ENCODE measurements at places on chromosomes 2 and 18.
A peak's percentile ranks its signal among the peaks of the same experiment; 100 is the strongest.

GRCh38 chr18:62992877-62993365 lies 277.6 kb downstream of the PHLPP1 start:
- no peak for DNase-seq

GRCh38 chr2:60306267-60306861 lies 247.1 kb downstream of the BCL11A start:
- no peak for DNase-seq

DNA sequence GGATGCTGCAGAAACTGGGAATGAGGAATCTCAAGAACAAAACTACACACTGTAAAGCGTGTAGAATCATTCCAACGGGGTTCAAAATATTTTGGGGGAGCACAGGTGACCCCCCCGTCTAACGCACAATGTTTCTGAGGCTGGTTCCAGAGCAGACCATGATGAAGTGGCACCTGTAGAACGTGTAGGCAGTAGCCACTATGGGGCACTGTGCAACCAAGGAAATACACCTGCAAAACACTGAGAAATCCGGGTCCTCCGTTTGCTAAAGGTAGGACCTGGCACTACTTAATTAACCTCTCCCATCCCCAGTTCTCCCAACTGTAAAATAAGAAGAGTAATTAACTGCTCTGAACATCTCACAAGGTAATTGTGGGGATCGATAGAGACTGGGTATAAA lies 22.6 kb downstream of the ST6GAL2 start:
- DNase-seq = no peak

- no peak for DNase-seq
Measured at GRCh38 chr2:2588777-2589176, 257.7 kb upstream of the MYT1L start.

DNA sequence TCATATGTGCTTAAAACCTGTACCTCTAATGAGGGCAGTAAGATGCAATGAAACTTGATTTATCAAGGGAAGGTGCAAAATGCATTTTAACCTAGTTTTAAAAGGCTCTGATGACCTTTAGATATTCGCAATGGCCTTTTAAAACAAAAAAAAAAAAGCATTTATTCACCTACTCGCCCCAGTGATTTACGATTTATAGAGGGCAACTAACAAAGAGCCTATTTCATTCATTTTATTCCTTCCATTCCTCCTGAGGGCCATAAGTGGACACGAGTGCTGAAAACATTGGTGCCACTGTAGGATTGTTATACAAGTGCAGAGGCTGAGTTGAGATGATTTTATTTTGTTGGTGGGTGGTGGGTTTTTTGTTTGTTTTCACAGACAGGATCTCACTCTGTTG lies 48.1 kb downstream of the RNF152 start:
- DNase-seq = no peak

- DNase-seq = no peak
Measured at GRCh38 chr2:232626584-232626983, 6.8 kb upstream of the EFHD1 start.

DNA sequence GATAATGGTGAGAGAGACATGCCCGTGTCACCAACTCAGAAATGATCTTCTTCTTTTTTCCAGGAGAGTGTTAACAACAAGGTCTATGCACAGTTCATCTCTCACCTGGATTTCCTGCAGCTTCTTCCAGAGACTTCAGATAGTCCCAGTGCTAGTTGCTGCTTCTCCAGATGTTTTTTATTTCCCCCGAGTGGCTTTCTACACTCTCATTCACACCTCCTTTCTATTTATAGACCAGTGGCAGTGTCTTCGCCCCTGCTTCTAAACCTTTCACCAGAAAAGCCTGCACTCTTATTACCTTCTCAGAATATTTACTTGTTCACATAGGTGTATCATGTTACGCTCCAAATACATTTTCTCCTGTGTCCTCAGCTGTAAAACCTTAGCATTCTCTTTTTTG lies 558.8 kb upstream of the CHAC2 start:
- no peak for DNase-seq

- DNase-seq = no peak
Measured at GRCh38 chr18:55877321-55877720, 289.3 kb upstream of the TCF4 start.

DNA sequence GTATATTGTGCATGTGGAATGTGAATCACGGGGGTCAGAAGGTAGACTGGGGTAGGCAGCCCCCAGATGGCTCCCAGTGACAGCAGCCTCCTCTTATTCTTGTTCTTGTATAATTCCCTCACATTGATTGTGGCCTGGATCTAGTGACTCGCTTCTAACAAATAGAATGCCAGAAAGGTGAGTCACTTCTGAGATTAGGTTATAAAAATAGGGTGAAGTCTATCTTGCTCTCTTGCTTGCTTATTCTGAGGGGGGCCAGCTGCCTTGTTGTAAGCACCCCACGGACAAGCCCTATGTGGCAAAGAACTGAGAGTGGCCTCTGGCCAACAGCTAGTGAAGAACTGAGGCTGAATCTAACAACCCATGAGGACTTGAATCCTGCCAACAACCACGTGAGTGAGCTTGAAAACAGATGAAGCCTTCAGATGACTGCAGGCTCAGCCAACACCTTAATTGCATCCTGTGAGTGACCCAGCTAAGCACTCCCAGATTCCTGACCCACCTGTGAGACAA lies 15.6 kb upstream of the RMND5A start:
- DNase-seq = no peak

- DNase-seq = no peak
Measured at GRCh38 chr2:3142961-3143571, 234.6 kb downstream of the EIPR1 start.

DNA sequence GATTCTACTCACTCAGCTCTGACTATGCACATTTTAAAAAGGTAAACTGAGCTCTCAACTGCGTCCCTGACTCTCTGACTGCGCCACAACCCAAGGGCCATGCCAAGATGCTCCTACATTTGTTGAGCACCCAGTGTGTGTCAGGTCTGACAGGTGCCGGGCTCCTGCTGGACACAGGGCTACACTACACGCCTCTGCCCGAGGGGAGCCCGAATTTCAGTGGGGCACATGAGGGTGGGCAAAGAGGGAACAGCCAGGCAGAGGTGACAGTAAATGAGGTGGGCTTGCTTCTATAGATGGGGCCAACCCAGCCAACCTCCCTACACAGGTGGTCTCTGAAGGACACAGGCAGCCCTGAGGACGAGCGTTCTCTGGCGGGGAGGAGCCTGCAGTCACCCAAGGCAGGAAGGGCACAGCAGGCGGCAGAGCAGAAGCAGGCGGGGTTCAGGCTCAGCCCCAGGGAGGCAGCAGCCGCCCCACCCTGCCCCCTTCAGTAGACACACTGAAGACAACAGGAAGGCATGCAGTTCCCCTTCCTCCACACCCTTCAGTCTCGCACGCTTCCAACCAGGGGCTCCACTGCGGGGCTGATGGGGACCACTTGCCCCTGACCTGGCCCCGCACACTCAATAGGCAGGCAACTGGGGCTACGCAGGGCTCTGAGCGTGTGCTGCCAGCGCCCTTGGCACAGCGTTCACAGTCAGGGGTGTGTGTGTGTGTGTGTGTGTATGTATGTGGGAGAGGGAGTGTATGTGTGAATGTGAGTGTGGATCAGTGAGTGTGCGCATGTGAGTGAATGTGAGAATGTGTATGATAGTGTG lies 98.4 kb downstream of the UXS1 start:
- no peak for DNase-seq

DNA sequence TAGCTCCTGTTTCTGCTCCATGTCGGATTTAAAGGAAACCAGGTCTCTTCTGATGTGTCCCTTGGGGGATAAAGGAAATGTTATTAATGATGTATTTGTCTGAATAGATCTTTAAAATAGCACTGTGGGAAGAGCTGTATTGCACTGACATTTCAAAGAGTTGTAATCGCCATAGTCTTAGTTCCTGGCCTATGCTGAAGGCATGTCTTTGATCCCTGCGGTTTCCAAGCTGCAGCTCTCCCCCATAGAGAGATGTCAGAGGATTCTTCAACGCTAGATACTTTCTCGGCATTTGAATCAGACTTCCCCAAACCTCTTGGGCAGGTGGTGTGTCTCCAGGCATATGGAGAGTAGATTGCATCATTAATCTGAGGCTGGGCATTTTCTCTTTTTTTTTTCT lies 40.4 kb downstream of the NAT8 start:
- DNase-seq = no peak

- no peak for DNase-seq
Measured at GRCh38 chr2:193153576-193153975, 958.8 kb upstream of the TMEFF2 start.

DNA sequence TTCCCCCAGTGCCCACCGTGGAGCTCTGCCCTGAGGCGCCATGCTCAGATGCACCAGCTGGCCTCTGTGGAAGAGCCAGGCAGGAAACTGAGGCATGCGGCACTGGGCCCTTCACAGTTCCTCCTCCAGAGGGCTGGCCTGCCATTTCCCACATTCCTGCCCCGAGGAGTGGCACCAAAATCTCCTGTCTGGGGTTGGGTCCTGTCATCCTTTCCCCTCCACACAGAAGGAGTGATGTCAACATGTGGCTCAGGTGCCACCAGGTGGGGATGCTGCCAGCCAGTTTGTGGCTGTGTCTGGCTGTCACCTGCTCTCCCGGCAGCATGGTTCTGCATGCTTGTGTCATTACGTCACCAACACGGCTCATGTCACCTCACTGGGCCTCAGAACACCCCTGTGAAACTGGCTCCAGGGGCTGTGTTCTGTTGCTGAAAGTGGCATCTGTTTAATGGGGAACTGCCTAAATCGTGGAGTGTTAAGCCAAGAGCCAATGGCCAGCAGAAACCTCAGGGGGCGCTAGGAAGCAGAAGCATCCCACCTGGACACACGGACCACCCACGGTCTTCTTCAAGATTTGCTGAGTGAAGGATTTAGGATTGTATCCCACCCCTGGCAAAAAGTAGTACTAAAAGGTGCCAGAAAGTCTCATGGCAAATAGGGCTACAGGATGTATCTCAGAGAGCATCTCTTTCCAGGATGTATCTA lies 51.3 kb downstream of the ZAP70 start:
- DNase-seq = no peak

- no peak for DNase-seq
Measured at GRCh38 chr2:161486111-161486510, 70.0 kb downstream of the TBR1 start.

DNA sequence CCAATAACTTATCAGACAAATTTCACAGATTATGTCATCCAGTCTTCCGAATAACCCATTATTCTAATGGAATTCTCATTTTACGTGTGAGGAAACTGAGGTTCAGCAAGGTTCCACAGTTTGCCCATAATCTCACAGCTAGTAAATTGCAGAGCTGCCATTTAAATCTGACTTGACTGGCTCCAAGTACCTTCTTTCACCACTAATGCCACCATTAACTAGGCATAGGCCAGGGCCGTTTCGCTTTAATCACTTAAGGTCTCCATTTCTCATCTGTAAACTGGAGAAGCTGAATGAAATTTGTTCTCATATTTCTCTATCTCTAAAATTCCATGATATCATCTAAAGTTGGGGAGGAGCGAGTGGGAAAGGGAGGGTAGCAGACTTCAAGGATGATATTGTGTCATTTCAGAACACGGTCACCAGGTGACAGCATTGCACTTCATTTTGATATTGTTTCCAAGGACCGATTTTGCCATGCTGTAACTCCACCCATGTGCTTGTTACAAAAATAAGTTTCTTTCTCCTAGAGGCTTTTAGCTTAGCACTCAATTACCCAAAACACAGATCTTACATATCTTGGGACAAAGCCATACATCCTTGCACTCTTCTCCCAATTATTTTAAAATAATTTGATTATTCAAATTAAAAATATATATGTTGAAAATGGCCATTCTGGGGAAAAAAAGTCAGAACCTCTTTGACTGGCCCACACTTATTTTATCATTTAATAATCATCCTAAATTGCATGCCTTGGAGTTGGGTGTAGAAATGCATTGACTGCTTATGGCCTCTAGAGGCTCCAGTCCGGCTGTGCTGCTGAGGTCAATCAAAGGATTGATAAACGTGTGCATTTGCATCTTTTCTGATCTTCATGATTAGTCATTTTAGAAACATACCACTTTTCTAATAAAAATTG lies 123.8 kb downstream of the AKAIN1 start:
- peak; percentile 50 for DNase-seq

GRCh38 chr18:13136056-13136903 lies 82.3 kb upstream of the LDLRAD4 start:
- DNase-seq = no peak

- DNase-seq = peak; percentile 41
Measured at GRCh38 chr2:25215948-25216679, 47.7 kb upstream of the POMC start.

DNA sequence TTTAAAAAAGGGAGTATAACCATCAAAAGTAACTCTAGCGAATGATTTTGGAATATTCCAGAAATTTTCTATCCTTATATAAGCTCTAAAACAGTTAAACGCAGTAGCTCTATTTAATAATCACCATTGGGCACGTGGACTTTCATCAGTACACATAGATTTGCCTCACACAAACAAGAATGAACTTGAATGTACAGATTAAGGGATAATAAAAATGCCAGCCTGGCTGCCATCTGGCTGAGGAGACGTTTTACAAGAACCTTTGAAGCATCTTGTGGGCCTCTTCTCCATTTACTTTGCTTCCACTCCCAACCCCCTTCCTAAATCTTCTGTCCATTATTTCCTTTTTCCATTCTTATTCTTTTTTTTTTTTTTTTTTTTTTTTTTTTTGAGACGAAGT lies 47.2 kb downstream of the AGAP1 start:
- DNase-seq = no peak

DNA sequence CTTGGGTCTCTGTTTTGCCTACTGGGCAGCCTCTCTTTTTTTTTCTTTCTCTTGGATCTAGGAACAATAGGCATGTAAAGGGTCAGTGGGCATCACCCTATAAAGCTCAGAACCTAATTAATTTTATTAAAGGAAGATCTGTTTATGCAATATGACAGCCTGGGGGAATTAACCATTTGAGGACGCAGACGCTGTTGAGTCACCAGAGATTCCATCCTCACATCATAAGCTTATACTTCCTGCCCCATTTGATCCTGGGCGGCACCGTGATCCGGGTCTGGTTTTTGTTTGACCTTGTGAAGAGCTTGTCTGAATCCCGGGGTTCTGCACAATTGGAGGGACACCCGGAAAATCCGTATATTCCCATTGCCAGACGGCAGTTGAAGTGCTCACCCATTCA lies 16.8 kb upstream of the BCL11A start:
- DNase-seq = no peak

DNA sequence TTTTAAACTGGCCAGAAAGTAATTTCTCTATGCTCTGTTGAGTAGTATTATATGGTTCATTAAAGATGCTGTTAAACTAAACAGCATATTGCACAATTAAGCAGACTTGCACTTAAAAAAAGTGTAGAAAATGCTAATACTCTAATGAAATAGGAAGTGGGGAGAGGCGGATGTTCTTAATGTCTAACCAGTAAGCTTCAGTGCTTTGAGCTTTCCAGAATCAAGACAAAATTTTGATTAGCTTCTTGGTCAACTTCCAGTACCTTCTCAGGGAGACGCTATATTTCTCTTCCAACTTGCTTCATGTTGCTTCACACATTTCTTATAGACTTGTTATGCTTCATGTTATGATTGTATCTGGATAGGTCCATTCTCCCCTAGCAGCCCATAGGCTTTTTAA lies 89.1 kb downstream of the MAP2 start:
- DNase-seq = no peak

GRCh38 chr2:77807531-77808215 lies 285.5 kb upstream of the LRRTM4 start:
- no peak for DNase-seq

GRCh38 chr18:47399475-47399874 lies 148.0 kb upstream of the SKOR2 start:
- no peak for DNase-seq

All from OCI-LY7 (cell line).